ENCODE measurements at places on chromosomes 13 and 19.

GRCh38 chr19:58385891-58386575 is 1.0 kb upstream of the RPS5 start:
- no peak for DNase-seq

- no peak for DNase-seq
Observed at GRCh38 chr13:99339736-99340397, 32.7 kb upstream of the GPR183 start.

GRCh38 chr19:8233370-8233769 is 24.2 kb downstream of the CERS4 start:
- no peak for DNase-seq

DNA sequence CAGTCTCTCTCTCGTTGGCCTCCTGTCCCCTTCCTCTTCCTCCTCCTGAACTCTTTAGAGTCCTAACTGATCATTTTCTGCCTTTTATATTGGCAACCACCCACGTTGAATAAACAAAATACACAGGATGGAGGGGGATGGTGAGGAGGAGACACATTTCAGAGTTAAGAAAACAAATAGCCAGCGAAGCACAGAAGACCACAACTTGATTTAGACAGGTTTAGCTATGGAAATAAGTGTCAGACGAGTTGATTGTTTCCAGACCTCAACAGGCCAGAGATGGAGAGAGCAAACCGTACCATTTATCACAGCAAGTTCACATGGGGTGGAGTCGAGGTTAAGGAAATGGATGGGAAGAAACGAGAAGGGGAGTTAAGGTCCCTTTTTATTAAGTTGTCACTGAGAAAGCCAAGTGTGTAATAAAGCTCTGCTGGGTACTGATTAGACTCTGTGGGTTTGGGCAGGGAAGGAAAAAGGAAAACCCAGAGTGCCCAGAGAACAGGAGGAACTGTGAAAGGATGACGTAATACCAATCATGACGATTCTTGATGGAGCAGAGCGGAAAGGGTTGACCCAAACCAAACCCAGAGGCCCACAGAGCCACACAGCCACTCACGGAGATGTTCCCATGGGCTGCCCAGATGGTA is 11.1 kb upstream of the SERP2 start:
- DNase-seq: no peak

DNA sequence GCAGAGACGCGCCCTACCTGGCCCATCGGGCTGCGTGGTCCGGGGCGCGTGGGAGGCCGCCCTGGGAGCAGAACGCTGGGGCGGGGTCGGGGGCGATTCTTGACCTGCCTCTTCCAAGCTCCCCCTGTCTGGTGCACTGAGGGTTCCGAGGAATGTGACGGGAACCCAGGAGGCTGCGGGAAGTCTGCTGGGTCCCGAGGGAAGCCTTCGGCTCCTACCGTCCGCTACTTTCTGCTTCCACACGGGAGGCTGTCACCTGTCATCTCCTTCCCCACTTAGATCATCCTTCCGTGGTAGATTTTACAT is 781 bp upstream of the SPRYD7 start:
- DNase-seq: no peak

DNA sequence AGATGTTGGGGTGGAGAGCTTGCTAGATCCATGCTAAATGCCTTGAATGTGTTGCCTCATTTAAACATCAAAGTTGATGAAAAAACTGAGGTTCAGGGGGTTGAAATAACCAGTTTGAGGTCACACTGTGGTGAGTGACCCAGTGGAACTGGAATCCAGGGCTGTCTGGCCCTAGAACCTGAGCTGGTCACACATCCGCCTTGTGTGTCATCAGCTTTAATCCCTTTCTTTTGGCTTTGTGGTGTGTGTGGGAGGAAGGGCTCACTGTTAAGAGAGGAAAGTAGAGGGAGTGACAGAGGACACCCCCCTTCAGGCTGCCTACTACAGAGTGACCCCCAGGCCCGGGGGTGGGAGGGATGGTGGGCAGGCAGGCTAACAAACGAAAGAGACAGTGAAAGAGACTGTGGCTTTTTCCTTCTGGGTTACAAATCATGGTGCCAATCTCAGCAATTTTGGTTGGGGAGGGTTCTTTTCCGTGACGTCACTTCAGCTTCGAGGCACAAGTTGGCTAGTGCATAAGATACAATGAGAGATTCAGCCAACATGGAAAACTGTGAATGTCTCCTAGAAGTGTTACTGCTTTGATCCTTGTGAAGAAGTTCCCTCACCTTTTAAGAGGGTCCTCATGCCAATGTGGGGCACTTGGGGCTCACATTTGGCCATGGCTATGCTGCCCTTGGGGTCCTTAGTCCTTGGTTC is 164.9 kb downstream of the DLEU7 start:
- DNase-seq: no peak

DNA sequence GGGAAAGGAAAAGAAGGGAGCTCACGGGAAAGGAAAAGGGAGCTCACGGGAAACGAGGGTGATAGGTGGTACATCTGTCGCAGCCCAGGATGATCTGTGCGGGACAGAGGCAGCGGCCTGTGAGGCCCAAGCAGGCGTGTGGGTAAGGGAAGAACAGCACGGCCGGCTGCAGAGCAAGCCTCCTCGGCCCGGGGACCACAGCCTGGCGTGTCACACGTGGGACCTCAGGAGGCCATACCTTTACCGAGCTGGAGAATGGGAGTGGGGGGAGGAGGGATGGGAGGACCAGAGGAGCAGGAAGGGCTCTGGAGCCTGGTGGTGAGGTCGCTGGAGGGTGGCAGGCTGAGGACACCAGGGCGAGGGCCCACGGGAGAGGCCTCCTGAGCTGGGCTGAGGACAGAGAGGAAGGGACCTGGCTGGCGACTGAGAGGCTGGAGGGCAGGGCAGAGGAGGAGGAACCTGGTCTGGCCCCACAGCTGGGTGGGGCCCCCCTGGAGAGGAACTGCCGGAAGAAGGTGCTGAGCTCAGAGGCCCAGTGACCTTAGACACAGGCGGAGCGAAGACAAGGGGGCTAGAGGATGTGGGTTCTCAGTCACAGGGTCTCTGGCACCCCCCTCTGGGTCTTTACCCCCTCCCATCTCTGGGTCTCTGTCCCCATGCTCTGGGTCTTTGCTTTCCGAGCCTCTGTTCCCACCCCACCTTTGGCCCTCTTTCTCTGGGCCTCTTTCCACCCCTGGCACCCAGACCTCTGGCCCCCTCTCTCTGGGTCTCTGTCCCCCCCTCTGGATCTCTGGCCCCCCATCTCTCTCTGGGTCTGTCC is 2.9 kb upstream of the FTL start:
- DNase-seq: peak; percentile 62

GRCh38 chr13:23715762-23716235 is 145.6 kb downstream of the TNFRSF19 start:
- no peak for DNase-seq

- DNase-seq: peak; percentile 71
Observed at GRCh38 chr19:10471909-10472308, 31.2 kb downstream of the KEAP1 start.

- DNase-seq: no peak
Observed at GRCh38 chr19:6568010-6568526, 22.9 kb downstream of the CD70 start.

- DNase-seq: no peak
Observed at GRCh38 chr19:49809160-49809940, 3.7 kb downstream of the FUZ start.

GRCh38 chr13:94595001-94595949 is 677 bp downstream of the TGDS start:
- peak; percentile 56 for DNase-seq

GRCh38 chr19:28023064-28023463 is 1189.9 kb downstream of the UQCRFS1 start:
- DNase-seq: no peak

DNA sequence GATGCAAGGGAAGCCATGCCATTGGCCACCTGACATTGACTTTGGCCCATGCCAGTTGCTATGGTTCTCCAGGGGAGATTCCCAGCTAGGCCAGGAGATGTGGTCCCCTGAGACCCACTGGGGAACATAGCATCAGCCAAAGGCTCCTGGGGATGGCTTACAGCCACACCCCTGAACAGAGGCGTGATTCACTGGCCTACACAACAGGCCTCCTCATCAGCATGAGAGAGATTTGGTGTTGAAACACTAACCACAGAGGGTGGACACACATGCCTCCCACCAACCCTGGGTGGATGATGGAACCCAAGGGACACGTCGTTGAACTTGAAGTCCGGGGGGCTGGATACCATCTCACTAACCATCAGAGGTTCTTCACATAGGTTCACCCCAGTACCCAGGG is 14.4 kb downstream of the IQCN start:
- no peak for DNase-seq

GRCh38 chr13:28468023-28468915 is 26.7 kb downstream of the FLT1 start:
- DNase-seq: peak; percentile 30

- no peak for DNase-seq
Observed at GRCh38 chr19:12873891-12874745, 7.1 kb downstream of the DNASE2 start.

DNA sequence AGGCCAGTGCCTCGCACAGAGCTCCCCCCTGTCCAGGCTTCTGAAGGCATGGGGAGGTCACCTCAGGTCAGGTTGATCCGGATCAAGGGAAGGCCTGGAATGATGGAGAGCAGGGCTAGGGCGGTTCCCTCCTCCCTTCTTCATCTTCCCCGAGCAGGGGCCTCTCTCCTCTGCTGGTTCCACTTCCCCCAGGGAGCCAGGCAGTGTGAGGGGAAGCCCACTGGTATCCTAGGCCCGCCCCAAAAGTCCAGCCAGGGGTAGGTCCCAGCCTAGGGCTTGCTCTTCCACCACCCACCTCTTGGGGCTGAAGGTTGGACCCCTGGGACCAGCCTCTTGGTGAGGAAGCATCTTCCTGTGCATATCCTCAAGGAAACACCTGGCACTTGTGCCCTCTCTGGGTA is 16.4 kb upstream of the PRR19 start:
- no peak for DNase-seq

DNA sequence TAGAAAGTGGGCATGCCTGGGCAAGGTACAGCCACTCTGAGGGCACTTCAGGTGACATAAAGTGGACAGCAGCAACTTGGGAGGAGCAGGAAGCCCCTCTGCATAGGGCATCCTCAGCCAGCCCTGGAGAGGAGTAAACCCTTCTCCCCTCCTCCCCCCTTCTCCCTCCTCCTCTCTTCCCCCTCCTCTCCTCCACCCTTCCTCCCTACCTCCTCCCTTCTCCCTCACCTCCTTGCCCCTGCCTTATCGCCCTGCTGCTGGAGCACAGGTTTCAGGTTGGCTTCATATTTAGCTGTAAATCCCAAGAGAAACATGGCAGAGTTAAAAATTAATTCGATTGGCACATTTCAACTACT is 30.5 kb upstream of the ATP12A start:
- DNase-seq: no peak

GRCh38 chr19:17423429-17424208 is 3.8 kb downstream of the MVB12A start:
- no peak for DNase-seq

GRCh38 chr13:50419331-50419865 is 404.2 kb downstream of the KCNRG start:
- DNase-seq: no peak

DNA sequence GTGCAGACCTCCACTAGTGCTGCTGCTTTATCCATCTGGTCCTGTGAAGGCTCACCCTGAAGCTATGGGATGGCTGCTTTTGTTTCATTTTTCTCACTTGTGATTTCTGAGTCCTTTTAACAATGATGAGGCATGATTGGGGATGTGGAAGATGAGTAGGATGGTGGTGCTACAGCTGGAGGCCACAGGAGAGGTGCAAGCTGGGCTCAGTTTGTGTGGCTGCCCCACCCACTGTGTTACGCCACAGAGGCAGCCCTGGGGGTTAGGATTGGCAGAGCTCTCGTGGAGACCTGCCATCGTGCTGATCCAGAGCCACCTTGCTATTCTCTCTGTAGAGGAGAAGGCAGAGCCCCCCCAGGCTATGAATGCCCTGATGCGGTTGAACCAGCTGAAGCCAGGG is 19.6 kb upstream of the QTRT1 start:
- DNase-seq: no peak

GRCh38 chr13:41645331-41645730 is 188.0 kb downstream of the RGCC start:
- no peak for DNase-seq

DNA sequence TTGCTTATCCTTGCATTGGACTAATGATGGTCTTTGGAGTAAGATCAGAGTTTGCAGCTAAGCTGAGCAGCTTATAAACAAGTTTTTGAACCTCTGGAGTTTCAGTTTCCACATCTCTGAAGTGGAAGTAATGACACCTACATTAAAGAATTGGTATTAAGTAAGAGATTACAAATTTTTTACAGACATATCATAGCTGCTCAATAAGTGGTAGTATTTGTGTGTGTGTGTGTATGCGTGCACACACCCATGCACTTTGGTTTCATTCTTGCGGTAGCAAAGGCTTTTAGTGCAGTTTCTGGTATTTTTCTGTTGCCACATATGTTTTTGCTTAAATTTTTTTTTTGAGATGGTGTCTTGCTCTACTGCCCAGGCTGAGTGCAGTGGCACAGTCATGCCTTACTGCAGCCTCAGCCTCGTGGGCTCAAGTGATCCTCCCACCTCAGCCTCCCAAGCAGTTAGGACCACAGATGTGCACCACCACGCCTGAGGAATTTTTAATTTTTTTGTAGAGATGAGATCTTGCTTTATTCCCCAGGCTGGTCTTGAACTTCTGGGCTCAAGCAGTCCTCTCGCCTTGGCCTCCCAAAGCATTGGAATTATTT is 4.5 kb downstream of the NAA16 start:
- no peak for DNase-seq

Measured in Kasumi-1 (cell line).